A549 treated with Mapracorat at 1 μM for 4 hours (cell line): ENCODE measurements at places on chromosomes 2 and 18. TPM values are rescaled to one million over a fixed set of nuclear protein-coding genes. Genes with fewer than 3 reads are reported as not detected.

Gene CPLX4
- not detected in 5 replicates for total RNA-seq

Gene NTSR2
- 0.10 to 0.17 TPM in 2 of 5 replicates, not detected in the others for total RNA-seq

Gene SLC16A14
- 0.64 to 1.2 TPM (median 0.88 TPM) in 5 replicates for total RNA-seq

Gene KIF1A
- total RNA-seq: 0.73 to 1.5 TPM (median 0.97 TPM) in 5 replicates

Gene PTPRN
- total RNA-seq: 1.1 to 1.8 TPM (median 1.3 TPM) in 5 replicates
